Activated naive CD4-positive, alpha-beta T cell treated with anti-CD3 and anti-CD28 coated beads for 36 hours (primary cell): ENCODE measurements at places on chromosomes 11 and 22. TPM values are rescaled to one million over a fixed set of nuclear protein-coding genes. Genes with fewer than 3 reads are reported as not detected.

EHF gene
- not detected for total RNA-seq

OR5D13 gene
- not detected for total RNA-seq

DNA sequence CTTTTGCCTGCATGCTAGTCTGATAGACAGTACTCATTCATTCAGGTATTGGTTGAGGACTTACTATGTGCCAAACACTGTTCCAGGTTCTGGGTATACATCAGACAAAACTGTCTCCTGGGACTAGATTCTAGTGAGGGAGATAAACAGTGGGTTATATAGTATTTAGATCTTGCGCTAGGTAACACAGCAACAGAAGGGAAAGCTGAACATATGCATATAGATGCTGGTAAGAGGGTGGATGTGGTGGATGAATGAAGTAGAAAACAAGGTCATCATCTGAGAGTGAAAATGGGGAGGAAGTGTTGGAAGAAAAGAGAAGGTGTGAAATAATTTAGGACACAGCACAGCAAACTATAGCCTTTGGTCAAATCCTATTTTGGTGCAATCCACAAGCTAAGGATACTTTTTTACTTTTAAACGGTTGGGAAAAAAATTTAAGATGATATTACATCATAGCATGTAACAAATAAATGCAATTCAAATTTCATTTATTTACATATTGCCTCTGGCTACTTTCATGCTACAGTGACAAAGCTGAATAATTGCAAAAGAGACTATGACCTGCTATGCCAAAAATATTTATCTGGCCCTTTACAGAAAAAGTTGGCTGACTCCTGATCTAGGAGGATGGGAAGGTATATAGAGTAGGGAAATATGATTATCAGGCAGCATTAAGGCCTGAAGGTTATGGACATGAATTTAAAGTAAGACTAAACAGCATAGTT lies 7.1 kb upstream of the TMEM9B start:
- H3K4me3 ChIP-seq, result no peak overlapping the region
- no peak for DNase-seq
- H3K27ac ChIP-seq, result no peak overlapping the region
- peaks cover 5% of the 10 kb centered on the region for H3K36me3 ChIP-seq
- H3K4me1 ChIP-seq, result peaks cover 2% of the 10 kb centered on the region

- no peaks in the 10 kb centered on the region for H3K27me3 ChIP-seq
- no peaks in the 10 kb centered on the region for H3K36me3 ChIP-seq
- H3K27ac ChIP-seq, result no peak overlapping the region
- no peaks in the 10 kb centered on the region for H3K4me1 ChIP-seq
- H3K4me3 ChIP-seq, result no peak overlapping the region
Measured at GRCh38 chr11:55624531-55624930, 10.4 kb upstream of the OR4P4 start.

DNA sequence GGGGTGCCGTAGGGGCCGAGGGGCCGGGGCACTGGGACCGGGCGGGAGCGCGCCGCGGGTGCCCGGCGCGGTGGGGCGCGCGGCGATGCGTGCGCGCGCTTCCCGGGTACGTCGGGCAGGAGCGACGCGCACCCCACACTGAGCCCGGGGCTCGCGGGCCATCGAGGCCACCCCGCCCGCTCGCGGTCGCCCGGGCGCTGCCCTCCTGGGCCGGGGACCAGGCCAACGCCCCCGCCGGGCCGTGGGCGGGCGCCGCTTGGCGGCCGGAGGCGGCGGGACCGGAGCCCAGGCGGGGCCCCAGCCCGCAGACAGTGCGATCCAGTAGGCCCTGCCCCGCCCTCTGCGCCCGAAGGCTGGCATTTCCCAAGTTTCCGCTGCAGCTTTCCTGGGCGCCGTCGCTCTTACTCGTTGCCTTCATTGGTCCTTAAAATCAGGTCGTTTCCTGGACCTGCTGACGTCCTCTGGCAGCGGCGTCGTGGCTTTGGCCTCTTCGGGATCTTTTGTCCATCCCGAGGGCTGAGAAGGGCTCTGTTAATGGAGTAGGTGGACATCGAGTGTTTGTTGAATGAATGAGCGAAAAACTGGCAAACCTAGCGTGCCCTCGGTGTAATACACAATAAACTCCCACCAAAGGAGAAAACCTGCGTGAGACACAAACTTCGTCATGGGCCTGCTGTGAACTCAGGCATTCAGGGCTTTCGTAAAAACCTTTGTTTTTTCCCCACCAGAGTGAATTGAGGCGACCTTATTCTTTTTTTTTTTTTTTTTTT lies 638 bp downstream of the PARVA start:
- no peaks in the 10 kb centered on the region for H3K36me3 ChIP-seq
- peak overlapping the region; percentile 71 for H3K4me3 ChIP-seq
- no peak for DNase-seq
- H3K4me1 ChIP-seq, result peaks cover 10% of the 10 kb centered on the region

- H3K4me1 ChIP-seq, result no peaks in the 10 kb centered on the region
- H3K36me3 ChIP-seq, result no peaks in the 10 kb centered on the region
- no peak overlapping the region for H3K4me3 ChIP-seq
- no peak for DNase-seq
Measured at GRCh38 chr11:44037658-44037998, 10.2 kb upstream of the ACCSL start.

DNA sequence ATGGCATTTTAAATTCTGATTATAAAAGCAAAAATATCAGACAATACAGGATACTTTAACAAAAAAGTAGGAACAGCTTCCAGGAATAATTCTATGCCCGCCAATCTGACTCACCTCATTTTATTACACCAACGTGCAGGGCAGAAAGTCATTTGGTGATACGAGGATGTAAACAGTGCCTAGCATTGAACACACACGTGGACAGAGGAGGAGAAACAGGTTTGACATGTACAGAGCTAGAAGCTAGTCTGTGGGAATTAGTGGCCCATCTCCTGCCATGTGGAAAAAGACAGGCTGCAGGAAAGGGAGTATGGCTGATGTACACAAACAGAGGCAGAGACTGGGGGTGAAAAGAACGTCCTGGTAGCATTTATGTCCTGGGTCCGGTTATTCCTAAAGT lies 9.0 kb upstream of the SPINDOC start:
- H3K36me3 ChIP-seq, result no peaks in the 10 kb centered on the region
- no peaks in the 10 kb centered on the region for H3K27me3 ChIP-seq
- no peak overlapping the region for H3K27ac ChIP-seq
- no peaks in the 10 kb centered on the region for H3K4me1 ChIP-seq
- H3K4me3 ChIP-seq, result no peak overlapping the region

- no peak overlapping the region for H3K27ac ChIP-seq
- no peaks in the 10 kb centered on the region for H3K36me3 ChIP-seq
- no peaks in the 10 kb centered on the region for H3K27me3 ChIP-seq
Measured at GRCh38 chr22:23104187-23104971, 34.1 kb downstream of the GNAZ start.

- H3K4me3 ChIP-seq, result no peak overlapping the region
- DNase-seq, result peak; percentile 72
- H3K27me3 ChIP-seq, result no peaks in the 10 kb centered on the region
- peaks cover 46% of the 10 kb centered on the region for H3K36me3 ChIP-seq
- peak overlapping the region; percentile 87 for H3K27ac ChIP-seq
- peaks cover 17% of the 10 kb centered on the region for H3K4me1 ChIP-seq
Measured at GRCh38 chr22:26502688-26503561, 9.3 kb downstream of the TFIP11 start.

- H3K36me3 ChIP-seq, result peaks cover 2% of the 10 kb centered on the region
- no peak overlapping the region for H3K4me3 ChIP-seq
Measured at GRCh38 chr22:49396817-49397216, 430.9 kb downstream of the BRD1 start.

OR5B21 gene
- total RNA-seq, result not detected

CEP126 gene
- 1.1 TPM for total RNA-seq

DNA sequence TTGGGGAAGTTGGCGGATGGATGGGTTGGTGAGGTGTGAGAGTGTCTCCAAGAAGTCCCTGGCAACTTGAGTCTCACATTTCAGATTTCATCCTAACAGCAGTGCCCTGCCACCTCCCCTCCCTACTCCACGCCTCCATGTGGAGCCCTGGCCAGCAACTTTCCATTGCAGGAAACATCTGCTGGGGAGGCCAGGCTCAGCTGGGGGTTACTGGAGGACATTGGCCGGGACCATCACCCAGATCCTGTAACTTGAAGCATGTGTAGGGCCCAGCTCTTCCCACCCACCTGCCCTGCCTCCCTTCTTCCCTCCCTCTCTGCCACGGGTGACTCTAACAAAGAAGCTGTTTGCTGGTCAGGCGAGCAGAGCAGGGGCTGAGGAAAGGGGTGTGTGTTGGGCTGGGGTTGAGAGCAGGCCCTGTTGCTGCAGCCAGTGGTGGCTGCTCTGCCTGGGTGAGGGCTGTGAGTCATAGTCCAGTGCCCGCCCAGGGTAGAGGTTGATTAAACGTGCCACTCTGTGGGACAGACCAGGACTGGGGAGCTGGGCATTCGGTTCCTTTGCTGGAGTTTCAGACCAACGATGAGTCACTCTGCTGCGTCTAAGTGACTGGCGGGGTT lies 64.0 kb downstream of the SCN3B start:
- DNase-seq, result no peak
- H3K4me1 ChIP-seq, result no peaks in the 10 kb centered on the region
- H3K36me3 ChIP-seq, result peaks cover 8% of the 10 kb centered on the region
- no peak overlapping the region for H3K4me3 ChIP-seq
- no peaks in the 10 kb centered on the region for H3K27me3 ChIP-seq

OR8D4 gene
- not detected for total RNA-seq

C11orf65 gene
- total RNA-seq, result 3.1 TPM

PKP3 gene
- total RNA-seq, result not detected

USH1C gene
- total RNA-seq, result not detected

- no peak for DNase-seq
- H3K4me3 ChIP-seq, result no peak overlapping the region
- H3K27me3 ChIP-seq, result no peaks in the 10 kb centered on the region
Measured at GRCh38 chr11:40797981-40798380, 661.5 kb downstream of the LRRC4C start.

- no peak overlapping the region for H3K27ac ChIP-seq
- H3K4me1 ChIP-seq, result peaks cover 8% of the 10 kb centered on the region
- peaks cover under 1% of the 10 kb centered on the region for H3K36me3 ChIP-seq
- H3K4me3 ChIP-seq, result no peak overlapping the region
- H3K27me3 ChIP-seq, result no peaks in the 10 kb centered on the region
- DNase-seq, result no peak
Measured at GRCh38 chr22:23908587-23909205, 14.5 kb downstream of the MIF start.

GRAMD1B gene
- total RNA-seq, result 47.2 TPM

FAM111B gene
- 22.6 TPM for total RNA-seq

CASP5 gene
- total RNA-seq, result not detected

DNA sequence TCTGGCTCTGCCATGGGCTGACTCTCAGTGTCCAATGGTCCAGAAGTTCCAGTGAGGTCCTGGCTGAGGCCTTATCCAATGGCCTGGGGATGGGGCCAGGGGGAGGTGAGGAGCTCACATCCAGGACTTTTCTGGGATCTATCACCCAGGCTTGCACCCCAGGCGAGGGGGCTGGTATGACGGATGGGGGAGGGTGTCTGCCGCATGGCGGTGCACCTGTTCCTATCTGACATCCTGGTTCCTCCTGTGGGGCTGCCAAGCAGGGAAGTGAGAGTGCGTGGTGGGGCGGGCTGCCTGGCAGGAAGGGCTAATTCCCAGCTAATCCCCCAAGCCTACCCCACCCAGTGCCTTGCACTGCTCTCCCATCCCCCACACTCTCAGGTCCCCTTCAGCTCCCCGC lies 102.1 kb downstream of the NECTIN1 start:
- H3K36me3 ChIP-seq, result no peaks in the 10 kb centered on the region
- no peak for DNase-seq
- H3K27me3 ChIP-seq, result peaks cover 6% of the 10 kb centered on the region
- H3K27ac ChIP-seq, result no peak overlapping the region
- H3K4me3 ChIP-seq, result no peak overlapping the region
- no peaks in the 10 kb centered on the region for H3K4me1 ChIP-seq

DNA sequence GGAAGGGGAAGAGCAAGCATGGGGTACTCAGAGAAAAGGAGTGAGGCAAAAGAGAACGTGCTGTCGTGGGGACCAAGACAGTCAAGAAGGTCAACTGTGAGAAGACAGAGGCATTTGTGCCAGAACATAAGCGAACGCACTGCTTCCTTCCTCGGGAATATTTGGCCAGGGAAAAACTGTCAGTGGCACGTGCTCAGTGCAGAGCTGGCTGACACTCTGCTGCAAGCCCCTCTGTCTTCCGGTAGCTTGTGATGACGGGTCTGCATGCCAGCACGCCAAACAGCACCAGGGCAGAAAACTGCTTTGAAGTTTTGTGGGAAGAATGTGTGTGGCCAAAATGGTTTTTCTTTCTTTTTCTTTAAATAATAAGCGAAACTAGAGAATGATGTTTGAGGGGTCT lies 60.6 kb downstream of the SMCO4 start:
- peaks cover 4% of the 10 kb centered on the region for H3K36me3 ChIP-seq
- H3K27ac ChIP-seq, result no peak overlapping the region
- H3K4me1 ChIP-seq, result no peaks in the 10 kb centered on the region
- DNase-seq, result no peak

DNA sequence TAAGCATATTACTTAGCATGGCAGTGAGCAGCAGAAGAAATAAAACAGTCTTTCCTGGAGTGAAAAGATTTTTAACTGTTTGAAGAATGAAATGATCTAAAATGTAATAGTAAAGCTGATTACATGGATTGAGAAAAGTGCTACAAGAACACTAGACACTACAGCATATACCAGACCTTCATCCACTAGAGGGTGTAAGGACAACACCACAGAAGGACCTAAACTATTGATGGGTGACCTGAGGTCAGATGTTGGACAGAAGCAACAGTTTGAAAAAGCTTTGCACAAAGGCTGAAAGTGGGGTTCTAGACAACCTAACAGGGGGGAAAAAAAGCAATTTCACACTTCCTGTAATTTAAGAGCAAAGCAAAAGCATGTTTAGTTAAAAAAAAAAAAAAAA lies 97.7 kb downstream of the RBFOX2 start:
- no peaks in the 10 kb centered on the region for H3K4me1 ChIP-seq
- no peaks in the 10 kb centered on the region for H3K27me3 ChIP-seq
- no peak for DNase-seq
- no peak overlapping the region for H3K4me3 ChIP-seq

- no peak overlapping the region for H3K4me3 ChIP-seq
- DNase-seq, result no peak
- H3K4me1 ChIP-seq, result no peaks in the 10 kb centered on the region
- H3K27ac ChIP-seq, result no peak overlapping the region
- no peaks in the 10 kb centered on the region for H3K36me3 ChIP-seq
Measured at GRCh38 chr11:113673550-113674396, 32.3 kb downstream of the TMPRSS5 start.
